ENCODE measurements at places on chromosomes 7 and 10.

- no peak for DNase-seq
Observed at GRCh38 chr10:26468700-26469099, 30.6 kb downstream of the APBB1IP start.

DNA sequence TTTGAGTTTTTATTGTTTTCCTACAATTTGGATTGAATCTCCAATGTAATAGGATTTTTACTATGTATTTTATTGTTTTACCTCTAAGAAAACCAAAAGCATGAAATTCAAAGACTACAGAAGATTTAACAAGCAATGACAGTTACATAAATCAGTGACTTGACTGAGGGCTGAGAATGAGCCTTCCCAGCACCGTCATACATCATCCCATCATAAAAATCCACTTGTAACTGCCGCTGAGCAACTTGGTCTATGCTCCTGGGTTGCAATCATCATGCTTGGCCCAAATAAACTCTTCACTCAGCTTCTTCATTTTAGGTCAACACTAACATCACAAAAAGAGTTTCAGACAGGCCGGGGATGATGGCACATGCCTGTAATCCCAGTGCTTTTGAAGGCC lies 13.5 kb downstream of the LARP4B start:
- DNase-seq, result no peak

GRCh38 chr10:34601691-34602090 lies 213.4 kb downstream of the PARD3 start:
- DNase-seq, result no peak

DNA sequence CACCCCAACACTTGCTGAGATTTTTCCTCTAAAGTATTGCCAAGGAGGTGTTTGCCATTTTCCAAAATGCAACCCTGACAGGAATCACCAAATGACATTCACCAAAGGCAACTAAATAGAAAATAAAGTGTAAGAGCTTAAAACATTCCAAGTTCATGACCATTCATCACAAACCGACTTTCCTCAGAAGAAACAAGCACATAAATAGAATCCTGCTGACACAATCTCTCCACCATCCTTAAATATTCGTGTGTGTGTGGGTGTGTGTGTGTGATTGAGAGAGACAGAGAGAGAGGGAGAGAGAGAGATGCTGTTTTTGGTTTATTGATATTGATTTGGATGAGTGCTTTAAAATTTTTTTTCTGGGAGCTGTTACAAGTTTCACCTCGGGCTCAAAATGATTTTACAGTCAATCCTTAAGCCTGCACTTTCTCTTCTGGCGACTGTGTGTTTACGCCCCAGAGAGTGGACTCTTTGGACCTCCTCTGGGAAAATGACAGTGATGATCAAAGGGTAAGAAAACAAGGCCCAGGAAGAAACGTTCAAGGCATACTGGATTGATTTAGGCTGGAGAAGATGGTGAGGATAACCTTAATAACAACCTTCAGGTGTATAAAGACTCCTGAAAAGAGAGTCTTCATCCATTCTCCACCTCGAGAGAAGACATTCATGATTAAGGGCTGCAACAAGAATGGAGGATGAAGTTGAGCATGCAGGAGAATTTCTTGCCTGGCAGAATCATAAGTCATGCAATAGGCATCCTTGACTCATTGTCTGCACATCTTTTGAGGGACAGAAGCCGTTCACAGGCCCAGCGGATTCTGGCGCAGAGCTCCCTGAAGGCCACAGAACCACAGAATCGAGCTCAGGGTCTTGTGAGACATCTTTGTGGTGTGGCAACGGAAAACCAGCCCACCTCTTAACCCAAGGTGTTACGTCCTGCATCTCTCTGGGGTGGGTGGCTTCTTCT lies 104.4 kb upstream of the FGFR2 start:
- no peak for DNase-seq

DNA sequence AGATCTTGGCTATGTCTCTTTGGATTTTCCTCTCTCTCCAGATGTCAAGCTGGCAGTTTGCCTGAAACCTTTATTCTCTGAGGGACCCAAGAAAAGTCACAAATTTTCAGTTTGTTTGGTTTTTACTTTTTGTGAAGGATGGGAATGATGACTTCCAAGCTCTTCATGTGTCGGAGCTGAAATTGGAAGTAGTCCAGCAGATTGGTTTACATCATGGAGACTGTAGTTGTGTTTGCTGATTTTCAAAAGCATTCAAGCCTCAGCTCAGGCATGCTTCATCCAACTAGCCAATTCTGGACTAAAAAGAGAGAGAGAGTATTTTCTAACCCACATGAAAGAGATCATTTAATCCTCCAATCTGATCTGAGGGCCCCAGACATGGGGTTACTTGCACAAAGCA lies 326.2 kb upstream of the AUTS2 start:
- DNase-seq, result no peak

DNA sequence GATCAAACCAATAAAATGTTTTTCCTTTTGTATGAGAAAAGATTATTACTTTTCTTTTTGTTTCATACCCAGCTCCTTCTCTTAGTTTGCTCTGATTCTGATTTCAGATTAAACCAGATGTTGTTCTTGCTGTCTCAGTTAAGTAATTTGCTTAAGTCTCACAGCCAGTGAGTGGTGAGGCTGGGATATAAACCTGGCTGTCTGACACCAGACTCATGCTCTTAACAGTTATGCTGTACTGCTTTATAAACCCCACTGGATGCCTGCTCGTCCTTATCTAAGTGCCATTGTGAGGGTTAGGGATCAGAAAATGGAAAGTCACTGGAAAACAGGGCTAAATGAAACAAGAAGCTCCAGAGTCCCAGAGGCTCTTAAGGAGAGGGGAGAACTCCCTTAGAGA lies 24.3 kb downstream of the GARS1 start:
- no peak for DNase-seq

GRCh38 chr7:157703131-157703530 lies 366.3 kb downstream of the DNAJB6 start:
- DNase-seq, result no peak

DNA sequence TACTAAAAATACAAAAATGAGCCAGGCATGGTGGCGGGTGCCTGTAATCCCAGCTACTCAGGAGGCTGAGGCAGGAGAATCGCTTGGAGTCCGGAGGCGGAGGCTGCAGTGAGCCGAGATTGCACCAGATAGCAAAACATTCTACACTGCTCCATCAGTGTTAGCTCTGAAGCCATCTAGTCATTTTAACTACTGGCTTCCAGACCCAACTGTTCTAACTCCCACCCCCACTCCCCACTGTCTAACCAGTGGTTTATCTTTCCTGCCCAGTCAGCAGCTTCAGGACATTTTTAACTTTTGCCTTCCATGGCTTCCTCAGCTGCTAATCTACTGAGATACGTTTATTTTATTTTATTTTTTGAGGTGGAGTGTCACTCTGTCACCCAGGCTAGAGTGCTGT lies 6.2 kb upstream of the FRAT1 start:
- no peak for DNase-seq

DNA sequence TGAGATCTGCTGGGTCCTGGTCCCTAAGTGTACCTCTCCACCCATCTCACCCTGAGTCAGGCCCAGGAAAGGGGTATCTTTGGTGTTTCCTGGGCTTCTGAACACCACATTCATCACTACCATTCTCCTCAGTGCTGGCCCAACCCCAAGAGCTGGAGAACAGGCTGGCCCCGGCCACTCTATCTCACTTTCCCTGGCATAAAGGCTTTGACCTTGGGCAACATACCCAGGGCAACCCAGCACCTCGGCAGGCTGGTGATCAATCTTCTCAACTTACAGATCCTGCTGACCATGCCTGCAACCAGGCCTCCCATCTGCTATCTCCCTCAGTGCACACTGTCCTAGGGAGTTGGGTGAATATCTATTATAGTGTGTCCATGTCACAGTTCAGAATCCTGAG lies 2.1 kb downstream of the VSIR start:
- no peak for DNase-seq

GRCh38 chr7:46945328-46945727 lies 636.6 kb downstream of the TNS3 start:
- no peak for DNase-seq

DNA sequence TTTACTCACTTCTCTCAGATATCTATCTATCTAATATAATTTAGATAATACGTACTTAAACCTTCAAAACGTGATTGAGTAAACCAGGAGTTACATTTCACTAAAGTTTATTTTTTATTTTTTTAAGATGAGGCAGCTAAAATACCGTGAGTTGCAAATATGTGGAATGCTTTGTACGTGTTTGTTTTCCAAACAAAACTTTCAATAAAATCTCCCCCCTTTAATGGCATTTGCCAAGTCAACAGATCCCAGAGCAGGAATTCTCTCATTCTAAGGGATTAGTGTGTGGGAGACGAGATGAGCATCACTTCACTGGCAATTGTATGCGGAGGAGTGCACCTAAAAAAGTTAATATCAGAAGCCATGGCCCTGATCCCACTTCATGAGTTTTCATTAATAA lies 53.7 kb upstream of the MAGI2 start:
- DNase-seq, result no peak

- DNase-seq, result no peak
Observed at GRCh38 chr10:78378192-78378591, 344.5 kb downstream of the RPS24 start.

DNA sequence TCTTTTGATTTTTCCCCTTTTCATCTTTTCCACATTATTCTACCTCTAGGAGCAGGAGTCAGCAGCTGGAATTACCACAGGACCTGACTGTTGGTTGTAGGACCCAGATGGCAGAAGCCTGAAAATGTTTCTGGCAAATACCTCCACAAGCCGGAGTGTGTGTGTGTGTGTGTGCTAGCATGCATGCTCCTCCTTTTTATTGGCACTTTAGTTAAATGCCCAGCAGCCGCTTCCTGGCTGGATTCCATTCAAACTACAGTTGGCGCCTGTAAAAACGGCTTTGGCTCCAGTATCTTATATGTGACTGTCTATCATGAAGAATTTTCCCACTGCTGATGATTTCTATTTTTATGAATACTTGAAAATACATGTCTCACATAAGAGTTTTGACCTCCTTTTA lies 319.7 kb upstream of the SP4 start:
- no peak for DNase-seq

DNA sequence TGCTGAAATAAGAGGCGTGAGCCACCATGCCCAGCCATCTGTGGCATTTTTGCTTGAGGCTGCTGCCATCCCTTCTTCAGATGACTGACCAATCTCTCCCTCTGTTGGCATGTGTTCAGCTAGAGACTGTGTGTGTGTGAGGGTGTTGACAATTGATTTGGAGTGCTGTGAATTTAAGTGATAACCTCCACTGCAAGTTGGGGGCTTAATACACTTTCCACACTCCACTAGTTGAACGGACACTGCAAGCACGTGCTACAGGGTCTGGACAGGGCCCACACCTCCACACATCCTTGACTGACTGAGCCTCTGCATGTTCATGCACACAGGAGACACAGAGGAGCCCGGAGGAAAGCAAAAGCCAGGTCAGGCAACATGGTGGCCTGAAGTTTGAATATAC lies 51.3 kb downstream of the BRAF start:
- DNase-seq, result no peak

GRCh38 chr10:88209837-88210561 lies 346.6 kb downstream of the PTEN start:
- no peak for DNase-seq

GRCh38 chr7:154698726-154699291 lies 304.1 kb downstream of the PAXIP1 start:
- DNase-seq, result no peak

DNA sequence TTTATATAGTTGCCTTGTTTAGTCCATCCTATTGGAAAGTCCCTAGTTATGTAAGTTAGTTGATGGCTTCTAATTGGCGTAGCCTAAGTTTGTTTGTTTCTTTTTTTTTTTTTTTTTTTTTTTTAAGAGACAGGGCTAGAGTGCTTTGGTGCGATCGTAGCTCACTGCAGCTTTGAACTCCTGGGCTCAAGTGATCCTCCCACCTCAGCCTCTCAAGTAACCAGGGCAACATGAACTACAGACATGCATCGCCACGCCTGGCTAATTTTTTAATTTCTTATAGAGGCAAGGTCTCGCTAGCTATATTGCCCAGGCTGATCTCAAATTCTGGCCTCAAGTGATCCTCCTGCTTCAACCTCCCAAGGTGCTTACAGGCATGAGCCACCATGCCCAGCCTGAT lies 7.1 kb downstream of the CSGALNACT2 start:
- no peak for DNase-seq

GRCh38 chr7:44195889-44196288 lies 4.9 kb upstream of the YKT6 start:
- DNase-seq, result no peak

- DNase-seq, result no peak
Observed at GRCh38 chr10:110516815-110517492, 19.2 kb downstream of the DUSP5 start.

GRCh38 chr10:18463673-18464211 lies 187.6 kb downstream of the NSUN6 start:
- no peak for DNase-seq

DNA sequence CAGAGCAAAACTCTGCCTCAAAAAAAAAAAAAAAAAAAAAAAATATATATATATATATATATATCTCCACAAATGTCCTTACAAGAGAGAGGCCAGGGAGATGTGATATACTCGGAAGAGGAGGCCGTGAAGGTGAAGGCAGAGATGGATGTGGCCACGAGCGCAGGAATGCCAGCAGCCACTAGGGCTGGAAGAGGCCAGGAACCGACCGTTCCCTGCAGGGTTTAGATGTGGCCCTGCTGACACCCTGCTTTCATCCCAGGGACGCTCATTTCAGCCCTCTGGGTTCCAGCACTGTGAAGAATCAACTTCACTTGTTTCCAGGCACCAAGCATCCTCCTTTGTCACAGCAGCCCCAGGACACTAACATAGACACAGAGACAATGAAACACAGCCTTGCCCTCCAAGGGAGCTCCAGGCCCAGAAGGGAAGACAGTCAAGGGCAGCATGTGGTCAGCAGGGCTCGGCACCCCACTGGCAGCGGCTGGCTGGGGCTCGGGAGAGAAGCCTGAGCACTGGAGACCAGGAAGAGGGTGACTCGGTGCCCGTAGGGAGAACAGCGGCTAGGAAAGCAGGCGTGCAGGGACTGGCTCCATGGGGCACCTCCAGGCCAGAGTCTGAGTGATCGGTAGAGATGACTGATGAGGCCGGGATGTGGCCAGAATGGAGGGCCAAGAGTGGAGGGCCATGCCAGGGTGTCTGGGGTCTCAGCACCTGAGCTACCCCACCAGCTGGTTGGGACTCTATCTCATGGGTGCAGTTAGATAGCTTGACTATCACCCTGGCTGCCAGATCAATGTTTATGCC lies 7.6 kb downstream of the WDR86 start:
- no peak for DNase-seq

GRCh38 chr7:121278120-121279021 lies 50.4 kb upstream of the WNT16 start:
- no peak for DNase-seq

GRCh38 chr7:151847681-151848081 lies 29.2 kb downstream of the PRKAG2 start:
- no peak for DNase-seq

- no peak for DNase-seq
Observed at GRCh38 chr10:20466731-20467130, 430.4 kb downstream of the NEBL start.

- no peak for DNase-seq
Observed at GRCh38 chr7:92758796-92759431, 77.5 kb downstream of the CDK6 start.

- no peak for DNase-seq
Observed at GRCh38 chr7:80279760-80280159, 145.1 kb downstream of the GNAI1 start.

GRCh38 chr10:119653916-119654315 lies 2.7 kb downstream of the BAG3 start:
- DNase-seq, result no peak

- DNase-seq, result no peak
Observed at GRCh38 chr10:77925410-77925794, 1.2 kb downstream of the DLG5 start.
